ENCODE measurements at places on chromosomes 2 and 18. TPM values are rescaled to one million over a fixed set of nuclear protein-coding genes. Genes with fewer than 3 reads are reported as not detected.

The FSIP2 gene
- total RNA-seq, result 56.4 TPM

The TOGARAM2 gene
- not detected for total RNA-seq

The SP140 gene
- total RNA-seq, result not detected

GRCh38 chr18:36114251-36114650 is 14.9 kb downstream of the SLC39A6 start:
- no peak overlapping the region for H3K4me3 ChIP-seq
- no peak overlapping the region for H3K27ac ChIP-seq
- no peaks in the 10 kb centered on the region for H3K36me3 ChIP-seq
- H3K4me1 ChIP-seq, result no peaks in the 10 kb centered on the region
- H3K27me3 ChIP-seq, result peaks cover 3% of the 10 kb centered on the region
- DNase-seq, result no peak

GRCh38 chr18:9174302-9174701 is 37.7 kb downstream of the ANKRD12 start:
- peaks cover 12% of the 10 kb centered on the region for H3K36me3 ChIP-seq
- H3K27ac ChIP-seq, result no peak overlapping the region
- H3K4me3 ChIP-seq, result no peak overlapping the region
- H3K27me3 ChIP-seq, result no peaks in the 10 kb centered on the region

- no peak overlapping the region for H3K27ac ChIP-seq
- H3K27me3 ChIP-seq, result peaks cover 4% of the 10 kb centered on the region
- H3K4me3 ChIP-seq, result no peak overlapping the region
- peaks cover 21% of the 10 kb centered on the region for H3K4me1 ChIP-seq
- H3K36me3 ChIP-seq, result no peaks in the 10 kb centered on the region
Measured at GRCh38 chr2:205659922-205660321, 22.4 kb upstream of the NRP2 start.

DNA sequence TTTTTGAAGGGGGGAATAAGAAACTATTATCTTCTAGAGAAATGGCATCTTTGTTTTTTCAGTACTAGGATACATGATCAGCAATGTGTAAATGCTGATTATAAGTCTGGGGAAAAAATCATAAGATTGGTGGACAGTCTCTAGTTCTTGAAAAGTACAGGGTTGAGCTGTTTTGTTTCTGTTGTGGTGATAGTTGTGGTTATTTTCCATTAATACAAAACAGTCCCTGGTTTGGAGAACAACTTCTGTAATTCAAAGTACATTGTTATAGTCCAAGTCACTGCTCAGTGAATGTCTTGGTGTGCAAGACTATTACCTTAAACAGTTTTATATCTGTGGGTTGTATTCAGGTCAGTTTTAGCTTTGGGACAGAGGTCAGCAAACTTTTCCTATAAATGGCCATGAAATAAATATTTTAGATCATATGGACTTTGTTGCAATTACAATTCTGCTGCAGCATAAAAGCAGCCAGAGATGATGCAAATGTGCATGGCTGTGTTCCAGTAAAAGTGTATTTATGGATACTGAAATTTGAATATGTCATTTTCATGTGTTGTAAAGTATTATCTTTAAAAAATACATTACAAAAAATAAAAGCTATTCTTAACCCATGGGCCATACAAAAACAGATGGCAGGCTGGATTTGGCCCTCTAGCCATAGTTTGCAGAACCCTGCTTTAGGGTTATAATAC is 111.0 kb downstream of the CERS6 start:
- H3K27me3 ChIP-seq, result peaks cover 4% of the 10 kb centered on the region
- DNase-seq, result no peak
- H3K36me3 ChIP-seq, result no peaks in the 10 kb centered on the region
- H3K27ac ChIP-seq, result peak overlapping the region; percentile 98
- peak overlapping the region; percentile 44 for H3K4me3 ChIP-seq

DNA sequence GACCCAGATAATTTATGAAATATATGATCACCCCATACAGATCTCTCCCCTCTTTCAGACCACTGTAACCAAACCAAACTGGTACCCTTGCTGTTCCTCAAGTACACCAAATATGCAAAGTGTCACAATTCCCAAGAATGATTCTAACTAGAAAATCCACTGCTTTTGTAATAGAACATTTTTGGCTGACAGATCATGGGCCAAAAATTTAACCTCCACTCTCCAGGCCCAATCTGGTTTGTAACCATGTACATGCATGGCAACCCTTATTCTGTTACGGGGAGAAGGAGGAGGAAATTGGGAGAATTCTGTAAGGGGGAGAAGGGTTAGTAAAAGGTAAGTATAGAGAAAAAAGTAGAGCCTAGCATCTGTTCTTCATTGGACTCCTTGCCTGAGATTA is 62.0 kb downstream of the IKZF2 start:
- no peaks in the 10 kb centered on the region for H3K4me1 ChIP-seq
- H3K36me3 ChIP-seq, result no peaks in the 10 kb centered on the region
- DNase-seq, result no peak
- H3K27ac ChIP-seq, result no peak overlapping the region
- H3K27me3 ChIP-seq, result no peaks in the 10 kb centered on the region

- peaks cover 2% of the 10 kb centered on the region for H3K4me1 ChIP-seq
- no peak overlapping the region for H3K4me3 ChIP-seq
- H3K27me3 ChIP-seq, result peaks cover 9% of the 10 kb centered on the region
- no peak for DNase-seq
Measured at GRCh38 chr2:238868616-238869292, 20.9 kb downstream of the TWIST2 start.

The FANCL gene
- total RNA-seq, result 16.5 TPM

- no peak overlapping the region for H3K27ac ChIP-seq
- no peaks in the 10 kb centered on the region for H3K36me3 ChIP-seq
- H3K27me3 ChIP-seq, result peaks cover 1% of the 10 kb centered on the region
- H3K4me1 ChIP-seq, result peaks cover 17% of the 10 kb centered on the region
Measured at GRCh38 chr18:57839942-57840381, 36.8 kb upstream of the ATP8B1 start.

The ACMSD gene
- not detected for total RNA-seq

- DNase-seq, result no peak
- peaks cover 29% of the 10 kb centered on the region for H3K4me1 ChIP-seq
- H3K27ac ChIP-seq, result peak overlapping the region; percentile 43
Measured at GRCh38 chr18:58578835-58579560, 49.9 kb downstream of the ALPK2 start.

DNA sequence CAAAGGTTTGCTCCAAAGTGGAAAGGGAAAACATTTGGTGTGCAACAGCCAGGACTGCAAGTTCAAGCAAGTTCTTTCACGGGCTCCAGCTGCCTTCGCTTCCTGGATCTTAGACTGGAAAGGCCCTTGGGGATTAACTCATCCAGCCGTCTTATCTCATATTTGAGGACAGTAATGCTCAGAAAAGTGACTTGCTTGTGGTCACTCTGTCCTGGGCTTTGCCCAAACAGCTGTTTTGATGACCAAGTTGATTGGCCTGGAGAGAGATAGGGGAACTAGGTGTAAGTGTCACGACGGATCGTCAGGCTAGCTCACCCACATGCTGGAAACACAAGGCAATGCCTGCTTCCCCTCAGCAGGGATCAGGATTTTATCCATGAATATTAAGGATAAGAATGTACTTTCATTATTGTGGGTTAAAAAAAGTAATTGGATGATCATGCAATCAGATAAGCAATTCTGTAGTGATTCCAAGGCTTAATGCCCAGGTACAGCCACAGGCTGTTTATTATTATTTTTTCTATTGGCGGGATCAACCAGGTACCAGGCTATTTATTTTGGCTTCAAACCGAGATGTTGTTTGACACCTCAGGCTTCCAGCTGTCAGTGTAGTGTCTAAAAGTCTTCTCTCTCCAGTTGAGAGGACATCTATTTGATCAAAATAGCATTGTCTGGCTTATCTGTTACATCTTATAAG is 162.5 kb upstream of the EPAS1 start:
- H3K27me3 ChIP-seq, result peaks cover 3% of the 10 kb centered on the region
- H3K36me3 ChIP-seq, result peaks cover 11% of the 10 kb centered on the region
- H3K4me3 ChIP-seq, result no peak overlapping the region
- no peak for DNase-seq

- DNase-seq, result no peak
- no peaks in the 10 kb centered on the region for H3K36me3 ChIP-seq
- no peak overlapping the region for H3K4me3 ChIP-seq
Measured at GRCh38 chr2:9144617-9145016, 62.0 kb upstream of the ASAP2 start.

DNA sequence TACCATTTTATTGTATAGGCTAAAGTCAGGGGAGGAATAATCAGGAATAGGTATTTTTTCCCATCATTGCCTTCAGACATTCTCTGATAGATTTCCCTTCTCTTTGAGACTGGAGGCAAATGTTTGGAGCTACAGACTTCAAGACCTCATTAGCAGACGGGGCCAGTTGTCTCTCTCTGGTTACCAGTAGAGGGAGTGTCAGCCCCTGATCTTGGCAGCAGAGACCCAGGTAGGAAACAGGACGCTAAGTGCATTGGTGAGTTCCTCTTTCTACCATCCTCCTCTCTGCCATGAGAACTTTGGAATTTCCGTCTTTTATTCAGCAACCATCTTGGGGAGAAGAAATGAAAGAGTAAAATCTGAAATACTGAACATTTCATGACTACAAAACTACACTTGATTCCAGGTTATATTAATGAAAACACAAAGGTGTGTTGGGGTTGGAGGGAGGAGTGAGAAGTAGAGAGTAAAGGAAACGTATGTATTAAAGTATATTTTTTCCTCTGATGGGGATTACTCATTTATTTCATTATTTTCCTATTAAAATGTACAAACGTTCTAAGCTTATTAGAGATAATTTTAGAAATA is 186.2 kb upstream of the GCFC2 start:
- H3K27ac ChIP-seq, result no peak overlapping the region
- no peak overlapping the region for H3K4me3 ChIP-seq
- no peaks in the 10 kb centered on the region for H3K36me3 ChIP-seq
- DNase-seq, result peak; percentile 49
- H3K27me3 ChIP-seq, result no peaks in the 10 kb centered on the region
- H3K4me1 ChIP-seq, result no peaks in the 10 kb centered on the region

DNA sequence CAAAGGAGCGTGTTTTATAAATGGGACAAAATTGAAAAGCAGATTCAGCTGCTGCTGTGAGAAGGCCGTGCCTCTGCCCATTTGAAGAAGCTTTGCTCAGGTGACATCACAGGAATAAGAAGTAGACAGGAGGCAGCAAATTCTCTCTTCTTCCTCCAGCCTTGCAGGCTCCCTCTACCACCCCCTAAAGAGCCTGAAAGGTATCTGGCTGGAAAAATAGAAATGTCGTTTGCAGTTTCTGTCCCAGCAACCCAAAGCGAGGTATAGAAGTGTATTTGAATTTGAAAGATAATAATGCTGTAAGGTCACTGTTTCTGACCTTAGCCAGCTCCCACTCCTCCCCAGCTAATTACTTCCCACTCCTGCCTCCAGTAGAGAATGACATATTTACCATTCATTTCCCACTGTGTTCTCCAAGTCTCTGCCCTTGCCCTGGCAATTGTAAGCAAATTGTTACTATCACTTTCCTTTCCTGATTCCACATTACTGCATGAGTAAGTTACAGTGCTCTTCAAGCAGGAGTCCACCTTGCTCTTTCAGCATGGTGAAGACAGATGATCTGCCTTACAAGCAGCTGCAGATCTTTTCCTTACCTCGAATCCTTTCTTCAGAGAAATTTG is 56.8 kb upstream of the RASGRP3 start:
- DNase-seq, result no peak
- H3K4me1 ChIP-seq, result no peaks in the 10 kb centered on the region
- H3K4me3 ChIP-seq, result no peak overlapping the region

GRCh38 chr2:195443926-195444325 is 213.1 kb upstream of the SLC39A10 start:
- H3K4me1 ChIP-seq, result no peaks in the 10 kb centered on the region
- H3K36me3 ChIP-seq, result peaks cover 12% of the 10 kb centered on the region
- H3K27ac ChIP-seq, result no peak overlapping the region
- H3K27me3 ChIP-seq, result peaks cover 3% of the 10 kb centered on the region
- no peak for DNase-seq

DNA sequence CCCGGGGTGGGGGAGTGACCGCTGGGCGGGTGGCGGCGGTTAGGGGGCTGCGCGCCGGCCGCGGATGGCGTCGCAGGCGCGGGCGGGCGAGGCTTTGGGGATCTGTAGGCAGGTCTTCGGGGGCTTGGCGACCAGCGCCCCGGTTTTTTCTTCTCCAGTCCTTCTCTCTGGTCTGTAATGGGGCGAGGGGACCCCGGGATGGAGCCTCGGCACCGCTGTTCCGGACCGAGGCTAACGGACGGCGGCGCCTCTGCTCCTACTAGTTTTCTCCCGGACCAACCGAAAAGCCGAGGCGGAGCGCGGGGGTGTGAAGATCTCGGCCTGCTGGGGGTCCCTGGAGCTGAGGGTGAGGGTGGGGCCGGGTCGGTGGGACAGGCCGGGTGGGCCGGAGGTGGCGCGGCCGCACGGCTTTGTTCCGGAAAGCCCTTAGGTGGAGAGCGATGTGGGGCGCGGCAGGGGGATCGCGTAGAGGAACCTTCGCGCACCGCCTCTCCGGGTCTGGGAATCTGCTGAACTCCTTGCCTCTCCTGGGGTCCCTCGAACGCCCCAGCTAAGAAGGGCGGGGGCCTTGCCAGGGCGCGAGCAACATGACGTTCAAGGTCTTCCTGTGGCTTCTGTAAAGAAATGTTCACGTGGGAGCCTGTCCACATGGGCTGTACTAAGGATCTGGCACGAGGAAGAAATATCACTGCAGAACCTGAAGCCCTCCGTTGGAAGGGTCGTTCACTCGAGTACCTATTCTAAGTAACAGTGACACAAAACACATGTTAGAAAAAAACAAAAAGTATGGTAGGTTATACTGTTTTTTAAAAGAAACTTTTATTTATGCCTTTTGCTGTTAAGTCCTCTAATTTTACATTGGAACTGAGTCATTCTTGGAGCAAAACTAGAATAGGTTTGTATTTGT is 861 bp downstream of the SLC39A10 start:
- H3K4me3 ChIP-seq, result peak overlapping the region; percentile 98
- H3K4me1 ChIP-seq, result peaks cover 15% of the 10 kb centered on the region
- peaks cover 12% of the 10 kb centered on the region for H3K27me3 ChIP-seq
- H3K36me3 ChIP-seq, result no peaks in the 10 kb centered on the region
- peak; percentile 69 for DNase-seq

GRCh38 chr2:229431327-229431954 is 160.4 kb upstream of the PID1 start:
- peaks cover 3% of the 10 kb centered on the region for H3K4me1 ChIP-seq
- H3K4me3 ChIP-seq, result no peak overlapping the region
- no peak overlapping the region for H3K27ac ChIP-seq
- no peaks in the 10 kb centered on the region for H3K27me3 ChIP-seq

The SLC5A7 gene
- total RNA-seq, result 0.27 TPM

GRCh38 chr2:73162856-73163391 is 39.5 kb upstream of the NOTO start:
- no peak overlapping the region for H3K27ac ChIP-seq
- no peak for DNase-seq
- H3K4me3 ChIP-seq, result no peak overlapping the region
- H3K27me3 ChIP-seq, result peaks cover 8% of the 10 kb centered on the region
- H3K36me3 ChIP-seq, result no peaks in the 10 kb centered on the region

The LOXL3 gene
- 64.2 TPM for total RNA-seq

The CROCC2 gene
- total RNA-seq, result not detected

The SLC9A4 gene
- total RNA-seq, result 0.12 TPM

The TMEM169 gene
- 166 TPM for total RNA-seq

Data from glutamatergic neuron (in vitro differentiated cells).